Right lobe of liver (tissue), 6 donors: ENCODE measurements at places on chromosomes 6 and 20.

GRCh38 chr6:143128681-143129015 is 68.0 kb downstream of the AIG1 start:
- no peak for DNase-seq

DNA sequence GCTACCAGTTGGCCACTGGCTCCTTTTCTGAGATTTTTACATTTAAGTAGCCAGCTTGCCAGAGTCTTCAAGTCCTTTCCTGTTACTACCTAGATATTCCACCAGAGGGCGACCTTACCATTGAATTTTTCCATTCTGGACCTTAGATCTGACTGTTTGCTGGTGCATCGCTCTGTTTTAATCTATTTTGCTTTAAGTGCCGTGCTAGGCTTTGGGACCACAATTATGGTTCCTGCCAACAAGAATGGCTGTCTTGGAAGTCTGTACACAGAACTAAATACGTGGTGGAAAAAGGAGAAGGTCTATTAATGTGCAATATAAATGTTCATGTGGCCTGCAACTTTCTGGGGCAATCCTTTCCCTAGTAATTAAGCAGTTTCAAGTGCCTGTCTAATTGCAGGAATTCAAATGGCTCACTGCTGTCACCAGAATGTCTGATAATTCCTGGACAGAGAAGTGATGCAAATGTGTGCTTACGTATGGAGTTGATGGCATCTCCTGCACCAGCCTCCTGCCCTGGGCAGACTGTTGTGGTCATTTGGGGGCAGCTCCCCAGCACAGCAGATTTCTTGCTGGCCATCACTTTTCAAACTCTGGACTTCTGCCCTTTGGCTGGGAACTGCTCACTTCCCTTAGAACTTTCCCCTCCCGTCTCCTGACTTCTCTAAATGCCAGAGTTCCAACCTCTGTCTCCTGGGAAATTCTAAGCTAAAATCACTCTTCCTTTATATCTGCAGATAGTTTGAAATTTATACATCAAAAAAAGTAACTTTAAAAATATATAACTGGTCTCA is 5.6 kb upstream of the HLA-DOA start:
- no peak for DNase-seq

GRCh38 chr6:170476360-170476759 is 76.7 kb downstream of the PSMB1 start:
- DNase-seq = no peak

GRCh38 chr6:16217156-16217721 is 21.1 kb upstream of the GMPR start:
- DNase-seq = no peak

- DNase-seq = no peak
Measured at GRCh38 chr6:43995137-43995536, 132.1 kb downstream of the MRPL14 start.

DNA sequence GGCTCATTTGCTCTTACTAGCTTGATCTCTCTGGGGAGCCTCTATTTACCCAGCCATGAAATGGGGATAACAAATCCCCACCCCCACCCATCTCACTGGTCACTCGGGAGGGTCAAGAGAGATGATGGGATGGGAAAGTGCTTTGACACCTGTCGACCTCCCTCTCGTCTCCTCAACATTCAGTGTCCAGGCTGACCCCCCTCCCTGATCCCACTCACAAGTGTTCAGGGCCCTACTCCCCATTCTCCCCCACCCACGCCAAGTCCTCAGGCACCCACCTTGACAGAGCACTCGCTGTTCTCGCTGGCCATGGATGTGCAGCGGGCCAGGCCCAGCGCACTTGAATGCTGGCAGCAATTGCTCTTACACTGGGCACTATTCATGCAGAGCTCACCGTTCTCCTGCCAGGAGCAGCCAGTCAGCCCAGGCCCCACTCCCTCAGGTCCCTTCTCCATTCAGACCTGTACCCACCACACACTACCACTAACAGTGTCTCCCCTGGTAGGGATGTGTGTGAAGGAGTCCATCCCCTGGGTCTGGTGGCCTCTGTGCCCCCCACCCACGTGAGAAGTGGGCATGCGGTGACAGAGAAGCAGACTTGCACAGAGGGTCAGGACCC is 1.6 kb downstream of the CLPS start:
- no peak for DNase-seq

- no peak for DNase-seq
Measured at GRCh38 chr20:62355878-62356588, 11.1 kb downstream of the LAMA5 start.

DNA sequence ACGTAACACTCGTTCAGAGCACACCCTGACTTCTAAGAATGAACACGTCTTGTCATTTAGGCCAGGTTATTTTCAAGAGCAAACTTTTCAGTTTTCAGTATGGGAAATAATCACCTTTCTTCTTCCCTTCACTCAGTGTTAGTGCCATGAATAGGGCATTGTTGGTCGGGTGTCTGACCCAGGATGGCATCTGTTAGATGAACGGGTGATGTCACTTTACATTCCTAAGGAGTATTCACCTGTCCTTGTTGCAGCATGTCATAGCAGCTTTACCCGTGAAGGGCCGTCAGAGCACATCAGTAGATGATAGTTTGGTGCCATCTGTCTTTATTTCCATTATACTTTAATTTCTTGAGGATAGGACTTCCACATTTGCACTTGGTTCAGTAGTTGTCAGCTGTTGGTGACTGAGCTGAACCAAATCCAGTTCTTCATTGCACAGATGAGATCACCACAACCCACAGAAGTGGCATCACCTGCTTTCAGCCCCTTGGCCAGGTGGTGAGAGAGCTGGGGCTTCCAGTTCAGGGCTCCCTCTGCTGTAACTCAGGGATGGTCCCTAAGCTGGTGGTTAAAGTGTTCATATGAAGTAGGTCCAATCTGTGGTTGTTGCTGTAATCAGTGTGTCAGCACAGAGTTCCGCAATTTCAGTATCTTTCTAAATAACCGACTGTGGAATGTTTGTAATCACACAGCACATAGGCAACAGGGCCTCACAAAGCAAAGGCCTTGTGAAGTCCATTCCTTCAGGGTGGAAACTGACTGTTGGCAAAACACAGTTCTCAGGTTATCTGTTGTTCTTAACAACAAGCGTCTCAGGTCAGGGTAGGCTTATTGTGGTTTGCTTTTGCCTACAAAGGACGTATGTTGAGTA is 68.2 kb downstream of the FAM120B start:
- no peak for DNase-seq

- no peak for DNase-seq
Measured at GRCh38 chr6:99026135-99026534, 78.4 kb upstream of the FBXL4 start.

GRCh38 chr20:1949347-1950100 is 44.3 kb downstream of the PDYN start:
- no peak for DNase-seq

DNA sequence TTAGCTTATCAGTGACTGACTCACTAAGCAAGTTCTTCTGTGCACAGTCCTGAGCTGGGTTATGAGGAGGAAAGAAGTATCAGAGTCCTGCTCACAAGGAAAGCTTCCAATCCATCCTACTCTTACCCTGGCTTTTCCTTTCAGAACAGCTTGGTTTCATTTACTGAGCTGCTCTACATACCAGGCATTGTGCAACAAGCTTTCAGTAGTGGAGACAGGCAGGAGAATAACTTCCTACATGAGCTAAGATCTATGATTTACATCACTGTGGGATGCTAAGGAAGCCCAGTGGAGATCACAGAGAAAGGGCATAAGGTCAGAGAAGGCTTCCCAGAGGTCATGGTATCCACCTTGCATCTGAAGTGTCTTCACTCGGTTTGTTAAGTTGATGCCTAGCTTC is 144.5 kb downstream of the MAP3K7 start:
- no peak for DNase-seq

GRCh38 chr6:50653253-50653652 is 60.1 kb upstream of the TFAP2D start:
- no peak for DNase-seq

DNA sequence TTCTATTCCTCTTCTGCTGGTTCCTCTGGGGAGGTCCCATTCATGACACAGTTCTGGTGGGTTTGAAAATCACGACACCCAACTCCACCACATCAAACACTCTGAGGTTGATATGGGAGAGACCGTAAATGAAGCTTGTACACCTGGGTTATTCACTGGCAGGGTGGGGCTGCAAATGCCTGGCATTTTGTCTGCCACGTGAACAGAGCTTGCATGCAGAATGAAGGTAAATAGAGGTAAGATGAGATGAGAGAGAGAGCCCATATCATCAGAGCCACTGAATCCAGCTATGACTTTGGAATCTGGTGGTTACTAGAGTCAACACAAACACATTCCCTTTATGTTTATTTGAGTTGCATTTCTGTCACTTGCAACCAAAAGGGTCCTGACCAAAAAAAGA is 97.4 kb downstream of the BANF2 start:
- no peak for DNase-seq

DNA sequence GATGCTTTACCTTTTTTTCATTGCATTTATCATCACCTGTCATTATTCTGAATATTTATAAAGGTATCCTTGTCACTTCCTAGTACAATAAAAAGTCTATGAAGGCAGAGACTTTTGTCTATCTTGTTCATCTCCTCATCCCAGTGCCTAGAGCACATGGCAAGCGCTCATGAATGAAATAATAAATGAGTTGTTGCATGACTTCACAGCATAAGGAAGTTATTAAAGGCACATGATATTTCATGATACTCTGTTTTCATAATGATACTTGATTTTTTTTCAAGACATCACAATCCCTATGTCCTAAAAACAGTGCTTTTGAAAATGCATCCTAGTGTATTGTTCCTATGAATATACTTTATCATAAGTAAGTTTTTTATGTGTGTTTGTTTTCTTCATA is 310.6 kb upstream of the RSPO3 start:
- DNase-seq = no peak

DNA sequence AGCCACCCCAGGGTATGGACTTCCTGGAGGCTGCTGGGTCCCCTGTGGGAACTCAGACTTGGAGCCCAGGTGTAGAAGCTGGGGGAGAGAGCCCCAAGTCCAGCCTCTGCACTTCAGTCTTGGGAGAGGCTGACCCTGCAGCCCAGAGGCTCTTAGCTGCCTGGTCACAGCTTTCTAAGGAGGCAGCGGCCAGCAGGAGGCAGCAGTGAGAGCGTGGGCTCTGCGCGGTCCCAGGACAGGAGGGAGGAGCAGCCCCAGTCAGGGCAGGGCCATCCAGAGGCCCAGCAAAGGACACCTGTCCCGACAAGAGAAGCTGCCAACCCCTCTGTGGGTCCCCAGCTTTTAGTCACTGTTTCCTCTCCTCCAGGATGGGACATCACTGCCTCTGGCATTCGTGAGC is 9.4 kb downstream of the TREML2 start:
- DNase-seq = no peak

- DNase-seq = no peak
Measured at GRCh38 chr6:138593909-138594757, 94.8 kb upstream of the NHSL1 start.

- DNase-seq = peak; percentile 69
Measured at GRCh38 chr6:151493804-151494234, at the start of gene CCDC170. CCDC170 (plus strand) TSS chr6:151494017; CDS start chr6:151494129, 112 bp downstream.

DNA sequence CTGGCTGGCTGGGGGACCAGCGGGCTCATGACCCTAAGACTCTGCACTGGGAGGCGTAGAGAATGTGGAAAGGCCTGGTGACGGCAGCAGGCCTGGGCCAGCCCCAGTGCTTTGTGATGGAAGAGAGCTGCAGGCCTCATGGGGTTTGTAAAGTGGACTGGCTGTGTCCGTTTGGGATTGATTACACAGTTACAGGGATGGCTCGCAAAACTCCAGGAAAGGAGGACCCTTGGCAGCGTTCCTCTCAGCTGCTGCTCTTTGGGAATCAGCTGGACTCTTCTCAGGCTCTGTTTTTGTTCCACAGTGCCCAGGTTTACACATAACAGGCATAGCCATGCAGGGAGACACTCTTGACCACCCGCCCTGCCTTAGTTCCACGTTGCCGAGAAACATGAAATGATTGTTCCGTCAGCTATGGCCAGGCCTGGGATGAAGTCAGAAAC is 89.0 kb downstream of the SLX4IP start:
- DNase-seq = no peak

DNA sequence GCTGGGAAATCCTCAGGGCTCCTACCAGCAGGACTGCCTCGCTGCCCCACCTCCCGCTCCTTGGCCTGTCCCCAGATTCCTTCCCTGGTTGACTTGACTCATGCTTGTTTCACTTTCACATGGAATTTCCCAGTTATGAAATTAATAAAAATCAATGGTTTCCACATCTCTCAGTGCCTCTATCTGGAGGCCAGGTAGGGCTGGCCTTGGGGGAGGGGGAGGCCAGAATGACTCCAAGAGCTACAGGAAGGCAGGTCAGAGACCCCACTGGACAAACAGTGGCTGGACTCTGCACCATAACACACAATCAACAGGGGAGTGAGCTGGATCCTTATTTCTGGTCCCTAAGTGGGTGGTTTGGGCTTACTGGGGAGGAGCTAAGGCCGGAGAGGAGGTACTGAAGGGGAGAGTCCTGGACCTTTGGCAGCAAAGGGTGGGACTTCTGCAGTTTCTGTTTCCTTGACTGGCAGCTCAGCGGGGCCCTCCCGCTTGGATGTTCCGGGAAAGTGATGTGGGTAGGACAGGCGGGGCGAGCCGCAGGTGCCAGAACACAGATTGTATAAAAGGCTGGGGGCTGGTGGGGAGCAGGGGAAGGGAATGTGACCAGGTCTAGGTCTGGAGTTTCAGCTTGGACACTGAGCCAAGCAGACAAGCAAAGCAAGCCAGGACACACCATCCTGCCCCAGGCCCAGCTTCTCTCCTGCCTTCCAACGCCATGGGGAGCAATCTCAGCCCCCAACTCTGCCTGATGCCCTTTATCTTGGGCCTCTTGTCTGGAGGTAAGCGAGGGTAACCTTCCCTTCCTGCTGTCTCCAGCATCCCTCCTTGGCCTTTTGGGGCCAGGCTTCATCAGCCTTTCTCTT is at the start of gene CFB:
CFB (plus strand) TSS at position 589 of the 863 bp plus-strand sequence; CDS start at position 716, 127 bp downstream.
- DNase-seq = peak; percentile 89

DNA sequence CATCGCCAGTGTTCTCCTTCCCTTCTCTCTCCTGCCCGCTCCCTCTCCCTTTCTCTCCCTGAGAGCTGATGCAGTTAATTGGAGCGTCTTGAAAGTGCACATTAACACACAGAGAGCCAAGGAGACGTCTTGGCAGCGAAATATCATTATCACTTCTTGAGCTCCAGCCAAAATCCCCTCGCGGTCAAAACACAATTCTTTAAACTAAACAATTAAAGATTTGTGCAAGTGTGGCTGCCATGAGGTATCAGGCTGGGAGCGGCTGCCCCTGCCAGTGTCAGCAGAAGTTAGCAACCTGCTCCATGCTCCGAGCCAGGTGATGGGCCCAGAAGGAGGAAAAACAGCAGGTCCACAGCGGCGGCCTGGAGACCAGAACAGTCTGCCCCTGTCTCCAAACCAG is 100.9 kb upstream of the FOXP4 start:
- DNase-seq = no peak
